ENCODE measurements at places on chromosomes 13 and 19.
A peak's percentile ranks its signal among the peaks of the same experiment; 100 is the strongest.

DNA sequence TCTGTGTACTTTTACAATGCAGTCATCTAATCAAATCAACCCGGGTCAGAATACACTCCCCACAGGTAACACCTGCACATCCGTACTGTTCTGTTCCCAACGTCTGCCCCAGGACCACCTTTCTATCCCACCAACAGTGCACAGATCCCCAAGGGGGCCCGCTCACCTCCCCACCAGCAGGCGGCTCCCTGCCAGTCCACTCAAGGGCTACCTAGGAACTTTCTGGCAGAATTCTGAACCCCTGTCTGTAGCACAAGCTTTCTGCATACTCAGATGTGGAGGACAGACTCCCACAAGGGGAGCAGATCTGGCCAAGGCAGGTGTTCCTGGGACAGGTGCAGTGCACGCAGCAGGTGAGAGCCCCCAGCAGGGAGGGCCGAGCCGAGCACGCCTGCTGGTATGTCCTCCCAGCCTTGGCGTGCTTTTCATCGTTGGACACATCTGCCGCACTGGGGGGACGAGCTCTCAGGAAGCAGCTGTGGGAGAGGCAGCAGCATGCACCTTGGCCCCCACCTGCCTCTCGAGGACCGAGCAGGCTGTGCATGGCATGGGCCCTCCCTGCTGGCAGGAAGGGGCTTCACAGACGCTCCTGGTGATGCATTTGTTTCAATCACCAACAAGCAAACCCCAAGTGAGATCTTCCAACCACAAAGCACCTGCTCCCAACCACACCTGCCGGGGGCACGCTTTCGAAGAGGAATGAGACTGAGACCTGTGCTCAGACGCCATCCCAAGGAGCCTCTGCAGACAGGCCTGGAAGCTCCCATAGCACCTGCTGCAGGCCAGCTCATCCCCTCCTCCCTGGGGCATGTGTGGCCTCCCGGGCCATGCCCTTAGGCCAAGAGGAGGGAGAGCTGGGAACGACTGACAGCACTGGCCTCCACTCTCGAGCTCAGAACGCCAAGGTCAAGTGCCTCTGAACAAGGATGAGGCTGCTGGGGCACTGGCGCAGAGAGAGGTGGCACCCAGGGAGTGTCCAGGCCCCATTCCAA, 35.9 kb downstream of the RAB20 start:
- DNase-seq = peak; percentile 79

GRCh38 chr13:71399631-71400215, 467.3 kb downstream of the DACH1 start:
- DNase-seq = no peak

DNA sequence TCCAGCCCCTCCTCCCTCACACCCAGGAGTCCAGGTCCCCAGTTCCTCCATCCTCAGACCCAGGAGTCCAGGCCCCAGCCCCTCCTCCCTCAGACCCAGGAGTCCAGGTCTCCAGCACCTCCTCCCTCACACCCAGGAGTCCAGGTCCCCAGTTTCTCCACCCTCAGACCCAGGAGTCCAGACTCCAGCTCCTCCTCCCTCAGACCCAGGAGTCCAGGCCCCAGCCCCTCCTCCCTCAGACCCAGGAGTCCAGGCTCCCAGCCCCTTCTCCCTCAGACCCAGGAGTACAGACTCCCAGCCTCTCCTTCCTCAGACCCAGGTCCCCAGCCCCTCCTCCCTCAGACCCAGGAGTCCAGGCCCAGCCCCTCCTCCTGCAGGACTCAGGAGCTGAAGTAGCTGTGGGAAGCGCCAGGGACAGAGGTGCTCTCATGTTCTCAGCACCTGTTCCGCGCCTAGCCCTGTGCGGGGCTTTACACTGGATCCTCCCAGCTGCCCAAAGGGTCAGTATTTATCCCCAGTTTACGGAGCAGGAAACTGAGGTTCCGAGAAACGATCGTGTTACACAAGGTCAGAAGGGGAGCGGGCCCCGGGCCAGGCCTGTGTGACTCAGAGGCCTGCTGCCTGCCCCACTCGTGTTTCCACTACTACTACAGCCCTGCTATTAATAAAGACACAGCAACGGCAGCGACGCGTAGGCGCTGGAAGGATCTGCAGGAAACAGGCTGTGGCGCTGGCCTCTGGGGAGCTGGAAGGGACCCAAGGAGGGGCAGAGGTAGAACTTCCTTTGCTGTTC, 1.7 kb upstream of the SBK3 start:
- DNase-seq = no peak

DNA sequence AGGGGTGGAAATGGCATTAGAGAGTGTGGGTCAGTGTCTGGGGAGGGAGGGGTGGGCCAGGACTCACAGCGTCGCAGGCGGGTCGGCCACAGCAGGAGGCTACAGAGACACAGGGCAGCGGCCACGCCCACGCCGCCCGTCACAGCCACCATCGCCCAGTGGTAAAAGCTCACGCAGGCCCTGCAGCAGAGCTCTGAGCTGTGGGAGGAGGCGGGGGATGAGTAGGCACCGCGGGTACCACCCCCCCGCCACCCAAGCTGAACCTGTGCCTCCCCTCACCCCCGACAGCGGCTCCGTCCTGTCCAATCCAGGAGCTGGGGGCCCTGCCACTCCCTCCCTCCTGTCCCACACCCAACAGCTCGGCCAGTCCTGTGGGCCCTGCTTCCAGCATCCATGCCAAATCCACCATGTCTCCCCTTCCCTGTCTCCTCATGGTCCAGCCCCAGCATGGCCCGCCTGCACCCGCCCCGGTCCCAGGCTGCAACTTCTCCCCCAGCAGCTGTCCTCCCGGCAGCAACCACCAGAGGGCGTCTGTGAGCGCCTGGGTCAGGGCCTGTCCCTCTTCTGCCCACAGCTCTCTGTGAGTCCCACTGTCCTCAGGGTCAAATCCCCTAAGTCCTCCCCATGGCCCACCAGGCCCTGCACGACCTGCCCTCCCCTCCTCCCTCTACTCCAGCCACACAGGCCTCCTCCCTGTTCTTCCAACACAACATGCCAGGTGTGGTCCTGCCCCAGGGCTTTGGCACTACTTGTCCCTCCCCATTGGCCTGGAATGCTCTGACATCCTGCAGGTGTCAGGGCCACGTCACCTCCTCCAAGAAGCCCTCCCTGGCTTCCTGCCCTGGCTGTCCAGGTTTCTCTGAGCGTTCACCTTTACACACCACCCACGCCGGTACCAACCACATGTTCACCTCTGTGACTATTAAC, 6.0 kb downstream of the TEKTIP1 start:
- peak; percentile 74 for DNase-seq

- peak; percentile 56 for DNase-seq
Measured at GRCh38 chr13:21625366-21625765, 21.4 kb upstream of the MICU2 start.

GRCh38 chr19:45117167-45117594, 24.2 kb downstream of the PPP1R37 start:
- peak; percentile 58 for DNase-seq

DNA sequence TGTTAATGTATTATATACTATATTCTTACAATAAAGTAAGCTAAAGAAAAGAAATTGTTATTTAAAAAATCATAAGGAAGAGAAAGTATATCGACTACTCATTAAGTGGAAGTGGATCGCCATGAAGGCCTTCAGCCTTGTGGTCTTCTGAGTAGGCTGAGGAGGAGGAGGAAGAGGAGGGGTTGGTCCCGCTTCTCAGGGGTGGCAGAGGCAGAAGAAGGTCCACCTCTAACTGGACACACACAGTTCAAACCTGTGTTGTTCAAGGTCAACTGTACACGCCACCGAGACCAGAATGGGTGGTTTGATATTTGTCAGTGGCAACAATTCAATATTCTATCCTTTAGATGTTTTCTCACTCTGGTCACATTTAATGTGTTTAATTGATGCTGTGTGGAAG, 67.2 kb downstream of the ALOX5AP start:
- no peak for DNase-seq

GRCh38 chr13:112449545-112449930, 73.4 kb downstream of the SPACA7 start:
- DNase-seq = no peak

GRCh38 chr13:49343731-49344130, 96.0 kb downstream of the CDADC1 start:
- DNase-seq = no peak

GRCh38 chr13:20988909-20989655, 72.3 kb downstream of the LATS2 start:
- DNase-seq = no peak

- DNase-seq = no peak
Measured at GRCh38 chr13:113787694-113788093, 28.7 kb downstream of the TMEM255B start.

- no peak for DNase-seq
Measured at GRCh38 chr13:23437916-23438315, 4.4 kb upstream of the SACS start.

DNA sequence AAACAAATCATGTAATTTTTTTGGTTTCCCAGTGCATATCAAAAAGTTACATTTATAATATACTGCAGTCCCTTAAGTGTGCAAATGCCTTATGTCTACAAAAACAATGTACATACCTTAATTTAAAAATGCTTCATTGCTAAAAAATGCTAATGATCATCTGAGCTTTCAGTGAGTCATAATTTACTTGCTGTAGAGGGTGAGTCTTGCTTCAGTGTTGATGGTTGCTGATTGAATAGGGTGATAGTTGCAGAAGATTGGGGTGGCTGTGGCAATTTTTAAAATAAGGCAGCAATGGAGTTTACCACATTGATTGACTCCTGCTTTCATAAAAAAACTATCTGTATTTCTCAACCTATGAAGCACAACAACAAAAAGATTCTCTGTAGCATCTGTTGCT, 613.9 kb downstream of the TBC1D4 start:
- no peak for DNase-seq

DNA sequence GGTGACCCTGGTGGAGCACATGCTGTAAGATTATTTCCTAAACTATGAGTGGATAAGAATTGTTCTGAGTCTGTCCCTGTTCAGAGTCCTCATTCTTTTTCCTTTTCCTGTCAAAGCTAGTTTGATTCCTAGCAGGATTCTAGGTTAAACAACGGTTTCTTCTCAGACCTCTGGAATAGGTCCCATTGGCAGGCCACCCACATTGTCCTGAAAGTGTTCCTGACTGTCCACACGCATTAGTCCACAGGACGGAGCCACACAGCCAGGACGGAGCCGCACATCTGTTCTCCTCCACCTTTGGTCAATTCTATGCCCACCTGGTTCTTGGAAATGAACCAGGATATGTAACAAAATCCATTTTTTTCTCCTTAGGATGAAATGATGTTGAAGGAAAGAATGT, 46.1 kb downstream of the ANKRD10 start:
- no peak for DNase-seq

DNA sequence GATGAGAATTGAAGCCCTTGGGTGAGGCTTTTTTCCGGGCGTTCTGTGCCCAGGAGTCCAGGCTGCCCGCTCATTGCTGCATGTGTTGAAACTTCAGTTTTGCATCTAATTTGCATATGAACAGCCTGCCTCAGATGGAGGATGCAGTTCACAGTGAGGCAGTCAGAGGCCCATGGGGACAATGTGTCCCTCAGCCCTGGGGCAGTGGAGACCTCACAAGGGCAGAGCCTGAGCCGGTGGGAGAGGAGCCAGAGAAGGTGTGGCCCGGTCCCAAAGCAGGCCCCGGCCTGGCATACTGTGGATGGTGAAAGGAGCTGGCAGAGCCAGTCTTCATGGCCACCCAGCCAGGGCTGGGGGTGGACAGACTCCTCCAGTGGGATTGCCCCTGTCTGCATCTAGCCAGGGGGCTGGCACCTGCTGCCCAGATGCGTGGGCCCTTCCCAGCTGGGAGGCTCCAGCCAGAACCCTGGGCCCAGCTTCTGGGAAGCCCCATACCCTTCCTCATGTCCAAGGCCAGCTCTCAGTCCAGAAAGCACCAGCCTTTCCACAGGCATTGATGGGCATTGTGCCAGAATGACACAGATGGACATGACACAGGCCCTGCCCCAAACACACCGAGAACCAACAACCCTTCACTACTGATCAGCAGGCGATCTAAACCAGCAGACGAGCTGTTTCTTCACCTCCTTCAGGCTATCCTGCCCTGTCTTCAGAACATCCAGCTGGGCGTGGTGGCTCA, 32.9 kb upstream of the KCTD15 start:
- no peak for DNase-seq

GRCh38 chr19:33427801-33428626, 54.5 kb downstream of the CEBPG start:
- no peak for DNase-seq

DNA sequence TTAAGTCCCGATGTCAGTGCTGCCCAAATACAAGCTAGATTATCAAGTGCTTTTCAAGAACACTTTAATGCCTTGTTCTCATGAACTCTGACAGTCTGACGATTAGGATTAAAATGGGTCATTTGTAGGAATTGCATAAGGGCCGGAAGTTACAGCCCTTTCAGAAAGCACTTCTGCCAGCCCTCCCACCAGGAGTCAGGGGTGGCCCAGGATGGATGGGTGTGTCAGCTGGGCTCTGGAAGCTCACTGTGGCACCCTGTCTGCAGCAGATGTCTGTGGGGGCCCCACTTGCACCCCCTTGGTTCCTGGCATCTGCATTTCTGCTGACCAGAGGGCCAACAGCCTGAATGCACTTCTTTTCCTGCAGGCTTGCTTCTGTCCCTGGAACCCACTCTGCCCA, 712.7 kb downstream of the UQCRFS1 start:
- no peak for DNase-seq

DNA sequence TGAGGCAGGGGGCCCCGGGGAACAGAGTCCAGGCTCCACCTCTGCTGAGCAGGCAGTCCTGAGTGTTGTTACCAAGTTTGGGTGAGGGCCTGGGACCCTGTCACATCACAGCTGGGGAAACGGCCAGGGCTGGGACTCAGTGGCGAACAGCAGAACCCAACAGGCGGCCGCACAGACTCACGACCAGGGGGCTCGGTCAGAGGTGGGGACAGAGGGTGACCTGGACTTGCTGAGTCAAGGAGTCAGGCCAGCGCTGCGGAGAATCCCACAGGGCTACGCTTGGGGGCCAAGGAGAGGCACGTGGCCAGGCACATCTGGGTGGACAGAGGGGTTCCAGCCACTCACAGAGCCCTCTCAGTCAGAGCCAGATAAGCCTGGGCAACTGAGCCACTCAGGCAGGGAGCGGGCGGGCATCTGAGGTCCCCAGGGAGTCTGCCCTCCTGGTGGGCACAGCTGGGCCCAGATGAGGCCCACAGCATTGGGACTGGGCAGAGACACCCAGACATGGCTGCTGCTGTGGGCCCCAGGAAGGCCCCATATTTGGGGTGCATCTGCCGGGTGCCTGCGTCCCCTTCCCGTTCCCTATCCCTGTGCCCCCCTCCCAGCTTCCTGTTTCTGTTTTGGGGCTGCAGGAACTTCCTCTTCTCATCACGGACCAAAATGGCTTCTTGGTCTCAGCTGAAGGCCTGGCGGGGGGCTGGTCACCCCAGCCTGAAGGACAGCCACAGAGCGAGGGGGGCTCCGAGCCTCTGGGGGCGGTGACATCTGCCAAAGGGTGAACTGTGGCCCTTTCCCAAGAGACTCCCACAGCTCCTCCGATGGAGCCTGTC, 34.0 kb downstream of the CEBPA start:
- DNase-seq = no peak

Data from NAMALWA (cell line).